ENCODE measurements at places on chromosomes 12 and 14. TPM values are rescaled to one million over a fixed set of nuclear protein-coding genes. Genes with fewer than 3 reads are reported as not detected.
A peak's percentile ranks its signal among the peaks of the same experiment; 100 is the strongest.

DNA sequence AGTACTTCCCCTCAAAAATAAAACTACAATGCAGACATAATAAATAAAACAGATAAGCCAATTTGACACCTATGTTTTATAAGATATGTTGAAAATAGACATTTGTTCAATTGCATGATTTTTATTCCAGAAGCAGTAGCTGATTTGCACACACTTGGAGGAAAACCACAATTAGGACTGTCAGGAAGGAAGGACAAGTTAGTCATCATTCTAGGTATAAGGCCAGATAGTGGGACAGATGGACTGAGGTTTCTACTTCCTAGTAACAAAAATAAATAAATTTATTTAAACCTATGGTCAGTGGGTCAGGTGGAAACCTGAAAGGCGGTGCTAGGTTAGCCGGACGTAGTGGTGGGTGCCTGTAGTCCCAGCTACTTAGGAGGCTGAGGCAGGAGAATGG is 141.8 kb upstream of the RASSF8 start:
- DNase-seq: no peak

GRCh38 chr12:5180496-5180895 is 136.8 kb downstream of the KCNA5 start:
- no peak for DNase-seq

GRCh38 chr12:119802472-119802871 is 74.6 kb downstream of the CIT start:
- DNase-seq: peak; percentile 33

DNA sequence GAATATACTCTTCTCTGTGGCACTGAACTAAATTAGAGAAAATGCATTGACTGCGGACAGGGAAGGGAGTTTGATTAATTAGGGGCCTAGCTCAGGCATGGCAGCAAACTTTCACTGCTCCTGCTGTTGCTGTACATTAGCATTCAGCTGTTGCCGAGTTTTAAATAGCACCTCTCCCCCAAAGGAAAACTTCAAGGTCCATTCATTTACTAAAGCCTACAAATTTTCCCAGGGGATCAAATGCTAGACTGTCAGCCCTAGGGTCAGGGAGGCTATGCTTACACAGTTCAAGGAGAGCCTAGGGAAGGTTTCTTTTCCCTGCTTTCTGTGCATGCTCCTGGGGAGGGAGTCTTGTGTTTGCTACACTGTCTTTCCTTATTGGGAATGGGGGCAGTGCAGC is 60.0 kb upstream of the GZMB start:
- DNase-seq: no peak

- no peak for DNase-seq
Observed at GRCh38 chr12:1691123-1692007, 495 bp downstream of the ADIPOR2 start.

SYCP3 gene
- not detected for total RNA-seq

SLC25A47 gene
- not detected for total RNA-seq

PPM1H gene
- total RNA-seq: 3.9 TPM

- no peak for DNase-seq
Observed at GRCh38 chr12:45216230-45216982, 511 bp downstream of the ANO6 start.

DNA sequence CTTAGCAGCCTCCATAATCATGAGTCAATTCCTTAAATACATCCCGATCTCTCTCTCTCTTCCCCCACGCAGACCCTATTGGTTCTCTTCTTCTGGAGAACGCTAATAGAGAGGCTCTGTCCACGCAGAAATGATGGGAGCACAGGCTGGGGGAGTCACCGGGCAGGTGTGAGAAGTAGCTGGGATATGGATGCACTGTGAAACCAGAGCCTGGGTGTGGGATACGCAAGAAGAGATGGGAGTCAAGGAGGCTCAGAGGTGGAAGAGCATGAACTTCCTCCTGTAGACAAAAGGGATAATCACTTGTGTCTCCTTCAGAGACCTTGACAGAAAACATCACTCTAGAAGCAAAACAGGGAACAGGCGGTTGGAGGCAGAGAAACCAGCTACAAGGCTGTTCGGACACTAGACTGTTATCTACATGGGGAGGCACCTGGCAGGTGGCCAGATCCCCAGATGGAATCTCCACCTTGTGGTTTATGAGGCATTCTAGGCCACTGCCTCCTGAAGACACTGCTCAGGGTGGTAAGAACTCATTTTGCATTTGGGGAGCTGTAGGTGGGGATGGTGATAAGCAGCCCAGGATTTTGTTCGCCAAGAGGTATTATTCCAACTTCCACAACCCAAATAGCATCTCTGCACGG is 7.2 kb upstream of the SELPLG start:
- no peak for DNase-seq

GRCh38 chr12:105355752-105356151 is 25.3 kb downstream of the C12orf75 start:
- DNase-seq: no peak

DNA sequence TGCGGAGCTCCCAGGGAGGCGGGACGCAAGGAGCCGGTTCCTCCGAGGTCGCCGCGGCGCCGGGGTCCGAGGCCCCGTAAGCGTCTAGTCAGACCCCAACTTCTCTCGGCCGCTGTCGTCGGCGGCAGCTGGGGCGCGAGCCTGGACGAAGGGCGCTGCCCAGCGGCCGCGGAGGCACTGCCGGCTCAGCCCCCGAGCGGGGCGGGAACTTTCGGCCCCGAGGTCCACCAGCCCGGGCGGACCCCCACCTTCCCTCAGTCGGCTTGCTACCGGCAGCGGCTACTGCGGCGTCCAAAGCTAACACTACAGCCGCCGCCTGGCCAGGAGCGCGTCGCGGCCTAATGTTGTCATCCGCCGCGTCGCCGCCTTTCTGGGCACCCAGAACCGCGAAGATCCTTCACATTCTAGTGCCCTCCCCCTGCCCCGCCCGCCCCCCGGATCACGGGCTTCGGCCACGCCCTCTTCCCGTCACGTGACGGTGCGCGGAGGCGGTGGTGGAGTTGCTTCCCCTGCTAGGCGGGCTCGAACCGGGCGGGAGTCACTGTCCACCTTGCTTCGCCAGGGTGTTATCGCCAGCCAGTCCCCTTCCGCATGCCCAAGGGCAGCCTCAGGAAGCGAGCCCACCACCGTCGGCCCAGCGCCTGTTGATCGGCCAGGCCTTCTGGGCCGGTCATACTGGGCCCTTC is at the start of gene OSBPL8:
Gene OSBPL8 (minus strand): TSS at position 372 of the 686 bp plus-strand sequence. CDS start 72,220 bp downstream, outside the sequence.
- DNase-seq: peak; percentile 18

DNA sequence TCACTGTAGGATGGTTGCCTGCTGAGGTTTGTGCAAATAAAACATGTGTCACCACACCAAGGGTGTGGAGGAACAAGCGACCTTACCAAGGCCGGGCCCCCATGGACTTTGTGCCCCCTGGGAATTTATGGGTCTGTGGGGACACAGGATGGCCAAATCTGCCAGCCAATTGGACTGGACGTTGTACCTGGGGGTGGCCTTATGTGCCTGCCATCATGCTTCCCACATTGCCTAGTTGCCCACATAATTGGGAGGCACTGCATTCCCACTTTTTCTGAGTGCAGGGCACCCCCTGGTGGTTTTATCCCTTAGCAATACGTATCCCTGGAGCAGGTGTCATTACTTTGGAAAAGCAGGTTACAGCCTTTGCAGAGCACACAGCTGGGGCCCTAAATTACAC is 92.6 kb upstream of the TMPO start:
- DNase-seq: no peak

GRCh38 chr12:57522887-57523705 is 472 bp downstream of the MBD6 start:
- DNase-seq: no peak

- no peak for DNase-seq
Observed at GRCh38 chr12:52059582-52060497, 8.6 kb downstream of the NR4A1 start.

ZC3H10 gene
- 1.8 TPM for total RNA-seq

GRCh38 chr14:57378661-57379060 is 11.7 kb upstream of the NAA30 start:
- DNase-seq: no peak

TEX22 gene
- total RNA-seq: not detected

DNA sequence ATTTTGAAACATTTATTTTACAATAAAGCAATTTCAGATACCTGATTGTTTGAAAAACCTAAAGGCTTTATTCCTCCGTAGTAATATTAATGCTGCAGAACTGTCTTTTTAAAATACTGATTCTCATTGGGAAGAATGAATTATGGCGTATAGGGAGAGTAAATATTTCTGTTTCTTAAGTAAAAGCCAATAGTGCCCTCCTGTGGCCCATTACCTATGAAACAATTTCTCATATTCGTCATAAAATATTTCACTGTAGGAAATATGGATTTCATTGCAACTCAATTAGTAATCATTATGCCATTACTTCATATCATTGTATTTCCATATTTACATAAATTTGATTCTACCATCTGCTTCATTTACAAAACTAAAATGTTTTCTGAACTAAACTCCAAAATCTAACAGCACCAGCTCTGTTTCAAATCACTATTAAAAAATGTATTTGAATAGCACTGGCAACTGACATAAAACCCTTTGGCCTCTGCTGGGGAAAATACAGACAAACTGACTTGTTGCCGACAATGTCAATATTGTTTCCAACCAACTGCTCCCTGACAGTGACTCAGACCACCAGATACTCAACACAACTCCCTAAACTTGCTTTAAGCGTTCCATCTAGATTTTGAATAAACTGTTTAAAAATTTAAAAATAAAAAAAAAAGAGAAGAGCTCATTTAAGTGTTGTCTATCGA is 290.3 kb downstream of the NAV3 start:
- DNase-seq: no peak
